ENCODE measurements at places on chromosomes 6 and 20.
A peak's percentile ranks its signal among the peaks of the same experiment; 100 is the strongest.

- no peak for DNase-seq
Observed at GRCh38 chr6:3009930-3010329, 10.2 kb downstream of the NQO2 start.

DNA sequence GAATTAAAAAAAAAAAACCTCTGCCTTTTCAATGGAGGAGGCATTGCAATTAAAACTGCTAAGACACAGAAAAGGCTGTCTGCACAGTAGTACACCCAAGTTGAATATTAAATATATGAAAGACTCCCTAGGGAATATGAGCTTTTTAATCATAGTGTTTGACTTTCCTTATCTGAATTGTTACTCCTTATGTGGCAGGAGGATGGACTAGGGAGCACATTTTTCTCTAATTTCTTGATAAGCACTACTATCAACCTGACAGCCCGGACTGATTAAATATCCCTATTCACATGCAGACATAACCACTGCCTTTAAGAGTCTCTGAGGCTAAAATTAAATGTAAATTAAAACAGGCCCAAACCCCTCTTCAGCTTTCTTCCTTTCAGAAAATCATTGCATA is 428.6 kb upstream of the GJE1 start:
- DNase-seq = no peak

- no peak for DNase-seq
Observed at GRCh38 chr6:71294121-71294523, 5.5 kb downstream of the OGFRL1 start.

DNA sequence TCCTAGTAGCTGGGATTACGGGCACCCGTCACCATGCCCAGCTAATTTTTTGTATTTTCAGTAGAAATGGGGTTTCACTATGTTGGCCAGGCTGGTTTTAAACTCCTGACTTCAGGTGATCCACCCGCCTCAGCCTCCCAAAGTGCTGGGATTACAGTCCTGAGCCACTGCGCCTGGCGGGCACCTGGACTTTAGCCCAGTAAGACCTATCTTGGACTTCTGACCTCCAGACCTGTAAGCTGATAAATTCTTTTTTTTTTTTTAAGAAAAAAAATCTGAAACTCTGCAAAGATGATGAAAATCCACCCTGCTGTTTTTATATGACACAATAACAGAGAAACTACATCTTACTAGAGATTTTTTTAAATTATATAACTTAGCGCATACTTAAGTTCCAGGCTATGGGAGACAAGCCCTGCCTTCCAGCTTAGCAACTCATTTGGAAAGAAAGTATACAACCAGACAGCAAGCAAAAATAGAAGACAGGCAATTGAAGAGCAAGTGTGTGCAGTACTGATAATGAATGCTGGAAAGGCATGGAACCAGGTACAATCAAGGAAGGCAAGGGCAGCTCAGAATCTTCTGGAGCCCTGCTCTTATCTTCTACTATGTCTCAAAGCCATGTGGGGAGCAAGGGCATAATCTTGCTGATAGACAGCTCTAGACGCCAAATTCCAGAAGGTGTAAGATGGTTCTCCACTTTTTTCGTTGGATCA is 104.2 kb downstream of the CD83 start:
- no peak for DNase-seq

GRCh38 chr20:62132421-62132820 is 10.1 kb downstream of the LSM14B start:
- DNase-seq = no peak

DNA sequence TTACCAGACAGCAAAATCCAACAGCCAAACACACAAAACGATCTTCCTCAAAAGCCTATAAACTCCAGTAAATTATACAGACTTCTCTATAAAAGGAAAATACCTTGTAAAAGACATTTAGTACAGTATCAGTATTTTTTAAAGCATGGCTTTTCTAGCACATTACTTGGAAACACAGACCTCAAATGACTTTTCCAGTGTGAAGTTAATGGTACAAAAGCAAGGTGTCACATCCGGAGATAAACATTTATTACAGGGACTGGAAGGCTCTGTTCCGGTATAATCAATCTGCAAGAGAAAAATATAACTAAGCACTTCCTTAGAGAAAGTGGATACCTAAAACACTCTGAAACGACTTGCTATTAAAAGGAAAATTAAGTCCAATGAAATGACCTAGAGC is 17.1 kb downstream of the TMEM30A start:
- no peak for DNase-seq

DNA sequence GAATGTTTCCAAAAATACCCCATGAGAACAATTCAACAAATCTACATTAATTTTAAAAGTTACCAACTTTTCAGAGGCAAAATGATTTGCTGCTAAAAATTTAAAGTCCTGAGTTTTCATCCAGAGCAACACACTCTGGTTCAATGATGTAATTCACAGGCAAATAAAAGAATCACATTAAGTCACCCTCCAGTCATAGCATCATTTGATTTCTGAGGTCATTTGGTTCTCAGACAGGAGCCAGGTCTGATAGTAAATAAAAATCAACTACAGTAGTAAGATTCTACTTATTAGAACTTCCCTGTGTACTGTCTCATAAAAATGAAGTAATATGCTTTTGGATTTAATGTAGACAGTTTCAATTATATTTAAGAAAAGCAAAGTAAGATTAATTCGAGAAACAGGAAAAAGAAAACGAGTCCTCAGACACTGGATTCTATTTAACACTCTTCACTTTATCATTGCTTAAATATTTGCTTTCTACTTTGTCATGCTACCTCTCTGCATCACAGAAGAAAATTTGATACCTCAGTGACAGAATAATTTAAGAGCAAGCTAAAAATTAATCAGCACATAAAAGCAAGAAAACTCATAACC is 25.8 kb downstream of the MAP7 start:
- no peak for DNase-seq

DNA sequence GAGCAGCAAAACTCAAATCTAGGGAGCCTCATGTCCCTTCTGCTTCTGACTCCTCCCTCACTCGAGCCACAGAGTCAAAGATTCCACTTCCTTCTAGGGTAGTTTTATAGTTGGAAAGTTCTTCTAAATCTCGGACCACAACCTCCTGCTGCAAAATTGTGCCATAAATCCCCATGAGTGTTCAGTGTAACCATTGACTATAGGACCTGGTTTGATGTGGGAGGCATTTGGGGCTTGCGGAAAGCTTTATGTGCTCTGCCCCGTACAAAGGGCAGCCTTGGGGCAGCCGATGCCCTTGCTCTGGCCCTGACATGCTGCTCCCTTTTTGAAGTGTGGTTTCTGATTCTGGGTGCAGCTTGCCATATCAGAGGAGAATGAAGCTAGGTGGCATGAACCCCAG is 43.6 kb upstream of the IER3 start:
- no peak for DNase-seq

- DNase-seq = peak; percentile 14
Observed at GRCh38 chr6:44041461-44042260, 85.6 kb downstream of the MRPL14 start.

- no peak for DNase-seq
Observed at GRCh38 chr6:159959165-159959975, 9.5 kb upstream of the IGF2R start.

DNA sequence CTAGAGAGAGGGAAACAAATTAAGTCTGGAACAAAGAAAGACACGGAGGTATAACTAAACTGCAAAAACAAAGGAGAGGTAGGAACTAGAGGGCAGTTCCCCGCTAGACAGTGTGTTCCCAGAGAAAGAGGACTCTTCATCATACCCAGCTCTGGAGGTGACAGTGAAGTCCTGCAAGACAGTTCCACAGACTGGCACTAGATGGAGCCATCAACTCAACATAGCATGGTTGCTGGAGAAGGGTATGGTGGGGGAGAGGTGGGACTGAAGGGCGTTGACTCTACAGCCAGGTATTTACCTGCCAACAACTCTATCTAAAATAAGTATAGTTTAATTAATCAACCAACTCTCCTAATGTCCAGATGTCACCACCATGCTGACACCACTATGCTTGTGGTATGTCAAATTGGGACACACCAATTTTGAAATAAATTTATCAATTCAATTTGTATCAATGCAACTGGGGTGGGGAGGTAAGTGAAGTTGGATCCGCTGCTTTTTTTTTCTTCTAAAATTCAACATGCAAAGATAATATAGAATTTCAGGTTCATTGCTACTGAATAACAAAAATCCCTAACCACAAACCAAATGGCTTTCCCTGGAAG is 9.7 kb downstream of the BACH2 start:
- DNase-seq = peak; percentile 78

DNA sequence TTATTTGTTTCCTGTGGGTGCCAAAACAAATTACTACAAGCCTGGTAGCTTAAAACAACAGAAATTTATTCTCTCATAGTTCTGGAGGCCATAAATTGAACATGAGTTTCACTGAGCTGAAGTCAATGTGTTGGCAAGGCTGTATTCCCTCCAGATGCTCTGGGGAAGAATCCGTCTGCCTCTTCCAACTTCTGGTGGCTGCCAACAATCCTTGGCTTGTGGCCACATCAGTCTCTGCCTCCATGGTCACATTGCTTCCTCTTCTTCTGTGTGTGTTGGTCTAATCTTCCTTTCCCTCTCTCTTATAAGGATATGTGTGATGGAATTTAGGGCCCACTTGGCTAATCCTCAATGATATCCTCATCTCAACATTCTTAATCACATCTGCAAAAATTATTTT is 92.8 kb upstream of the EPB41L1 start:
- no peak for DNase-seq

DNA sequence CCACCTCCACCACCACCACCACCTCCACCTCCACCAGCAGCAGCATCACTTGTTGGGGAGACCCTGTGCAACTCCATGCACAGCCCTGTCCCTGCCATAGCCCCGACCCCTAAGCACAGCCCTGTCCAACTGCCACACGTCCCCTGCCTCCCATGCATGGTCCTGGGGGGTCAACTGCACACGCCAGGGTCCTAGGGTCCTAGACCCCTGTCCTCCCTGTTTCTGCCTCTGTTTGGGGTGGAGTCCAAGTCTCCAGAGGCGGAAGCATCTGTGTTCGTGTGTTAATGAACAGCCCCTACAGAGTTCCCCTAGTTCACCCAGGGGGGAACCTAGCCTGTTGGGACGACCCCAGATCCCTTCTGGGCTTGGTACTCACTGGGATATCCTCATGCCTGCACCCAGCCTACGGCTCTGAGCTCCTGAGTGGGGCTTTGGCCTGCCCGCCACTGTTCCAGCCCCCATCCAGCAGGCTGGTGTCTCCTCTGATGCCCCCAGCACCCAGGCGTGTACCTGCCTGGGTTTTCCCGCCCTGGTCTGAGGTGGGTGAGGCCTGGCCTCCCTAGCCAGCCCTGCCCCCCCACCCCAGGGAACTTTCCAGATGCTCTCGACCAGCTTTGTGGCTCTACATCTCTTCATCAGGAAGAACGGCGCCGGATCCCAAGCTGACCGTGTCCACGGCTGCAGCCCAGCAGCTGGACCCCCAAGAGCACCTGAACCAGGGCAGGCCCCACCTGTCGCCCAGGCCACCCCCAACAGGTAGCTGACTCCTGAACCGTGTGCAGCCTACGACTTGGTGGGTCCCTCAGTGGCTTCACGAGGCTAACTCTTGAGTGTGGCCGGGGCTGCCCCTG is 2.5 kb upstream of the TNFRSF6B start:
- DNase-seq = no peak

- no peak for DNase-seq
Observed at GRCh38 chr20:45073221-45073620, 27.7 kb downstream of the KCNS1 start.

DNA sequence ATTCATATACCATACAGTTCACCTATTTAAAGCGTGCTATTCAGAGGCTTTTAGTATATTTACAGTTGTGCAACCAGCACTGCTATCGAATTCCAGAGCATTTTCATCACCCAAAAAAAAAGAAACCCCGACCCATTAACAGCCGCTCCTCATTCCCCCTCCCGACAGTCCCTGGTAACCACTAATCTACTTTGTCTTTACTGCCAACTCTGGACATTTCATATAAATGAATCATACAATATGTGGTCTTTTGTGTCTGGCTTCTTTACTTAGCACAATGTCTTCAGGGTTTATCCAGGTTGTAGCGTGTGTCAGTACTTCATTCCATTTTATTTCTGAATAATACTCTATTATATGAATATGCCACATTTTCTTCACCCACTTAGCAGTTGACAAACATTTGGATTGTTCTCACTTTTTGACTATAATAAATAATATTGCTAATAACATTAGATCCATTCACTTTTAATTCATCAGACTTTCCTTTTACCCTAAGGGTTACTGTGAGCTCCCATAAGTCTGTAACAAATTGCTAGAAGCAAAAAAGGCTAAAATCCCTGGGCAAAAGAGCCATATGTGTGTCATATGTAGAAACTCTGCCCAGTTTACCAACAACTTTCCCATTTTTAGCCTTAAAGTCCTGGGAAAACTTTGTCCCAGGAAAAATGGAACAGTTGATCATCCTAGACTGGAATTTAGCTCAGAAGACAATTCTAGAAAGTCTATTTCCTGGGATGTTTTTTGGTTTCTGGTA is 23.2 kb upstream of the ROS1 start:
- DNase-seq = no peak

DNA sequence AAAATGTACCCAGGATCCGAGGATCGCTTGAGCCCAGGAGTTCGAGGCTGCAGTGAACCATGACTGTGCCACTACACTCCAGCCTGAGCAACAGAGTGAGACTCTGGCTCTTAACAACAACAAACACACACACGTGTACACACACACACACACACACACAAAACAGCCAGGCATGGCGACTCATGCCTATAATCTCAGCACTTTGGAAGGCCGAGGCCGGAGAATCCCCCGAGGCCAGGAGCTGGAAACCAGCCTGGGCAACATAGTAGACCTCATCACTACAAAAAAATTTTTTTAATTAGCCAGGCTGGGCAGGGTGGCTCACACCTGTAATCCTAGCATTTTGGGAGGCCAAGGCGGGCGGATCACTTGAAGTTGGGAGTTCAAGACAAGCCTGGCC is 23.3 kb upstream of the ARFGEF2 start:
- no peak for DNase-seq

DNA sequence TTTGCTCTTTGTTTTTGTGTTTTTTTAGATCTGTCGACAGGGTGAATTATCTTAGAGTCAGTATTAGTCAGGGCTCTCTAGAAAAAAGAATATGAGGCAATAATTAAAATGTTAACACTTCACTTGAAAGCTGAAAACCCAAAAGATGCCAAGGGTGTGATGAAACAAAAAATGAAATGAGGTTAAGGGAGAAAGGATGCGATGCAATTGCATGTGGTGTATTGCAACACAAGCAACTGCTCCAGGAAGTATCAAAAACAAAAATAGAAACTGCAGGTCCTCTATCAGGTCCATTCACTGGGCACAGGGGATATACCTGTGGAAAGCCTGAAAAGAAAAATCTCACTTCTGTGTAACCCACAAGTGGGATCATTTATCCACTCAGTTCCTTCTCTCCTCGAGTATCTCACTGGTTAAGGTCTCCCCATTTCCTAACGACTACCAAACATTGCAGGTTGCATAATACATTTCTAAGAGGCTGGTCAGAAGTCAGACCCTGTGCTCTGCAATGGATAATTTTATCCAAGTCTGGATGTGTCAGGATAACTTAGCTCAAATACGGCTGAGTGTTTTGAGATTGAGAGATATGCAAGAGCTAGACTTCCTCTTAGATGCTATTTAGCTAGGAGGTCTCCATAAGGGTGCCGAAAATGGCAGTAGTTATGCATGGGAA is 257.7 kb upstream of the GJE1 start:
- no peak for DNase-seq

GRCh38 chr6:141244366-141244765 is 888.4 kb upstream of the GJE1 start:
- no peak for DNase-seq

- no peak for DNase-seq
Observed at GRCh38 chr6:139960671-139961070, 586.2 kb upstream of the CITED2 start.
